ENCODE measurements at places on chromosomes 1 and 21. TPM values are rescaled to one million over a fixed set of nuclear protein-coding genes. Genes with fewer than 3 reads are reported as not detected.

DNA sequence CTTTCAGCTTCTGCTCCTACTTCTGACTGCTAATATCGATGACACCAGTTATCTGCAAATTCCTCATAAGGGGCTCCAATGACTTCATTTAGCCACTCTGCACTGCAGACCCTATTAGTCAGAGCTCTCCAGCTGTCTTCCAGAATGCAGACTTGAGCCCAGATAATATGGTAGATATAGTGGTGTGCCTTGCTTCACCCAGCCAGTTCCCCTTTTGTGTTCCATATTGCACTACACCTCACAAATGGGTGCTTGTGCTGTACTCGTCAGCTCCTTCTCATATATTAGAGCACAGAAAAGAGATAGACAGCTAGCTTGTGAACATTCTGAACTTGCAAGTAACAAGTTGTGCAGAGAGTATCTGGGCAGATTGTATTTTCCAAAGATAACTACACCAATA, 23.7 kb upstream of the COG2 start:
- H3K4me1 ChIP-seq = no peaks in the 10 kb centered on the region
- no peak overlapping the region for H3K27ac ChIP-seq
- peaks cover 10% of the 10 kb centered on the region for H3K27me3 ChIP-seq
- no peak for DNase-seq
- no peaks in the 10 kb centered on the region for H3K36me3 ChIP-seq

- no peak overlapping the region for H3K27ac ChIP-seq
- H3K4me1 ChIP-seq = peaks cover 9% of the 10 kb centered on the region
- no peaks in the 10 kb centered on the region for H3K27me3 ChIP-seq
- DNase-seq = no peak
- H3K4me3 ChIP-seq = no peak overlapping the region
Observed at GRCh38 chr1:9119745-9120144, 9.2 kb downstream of the GPR157 start.

DNA sequence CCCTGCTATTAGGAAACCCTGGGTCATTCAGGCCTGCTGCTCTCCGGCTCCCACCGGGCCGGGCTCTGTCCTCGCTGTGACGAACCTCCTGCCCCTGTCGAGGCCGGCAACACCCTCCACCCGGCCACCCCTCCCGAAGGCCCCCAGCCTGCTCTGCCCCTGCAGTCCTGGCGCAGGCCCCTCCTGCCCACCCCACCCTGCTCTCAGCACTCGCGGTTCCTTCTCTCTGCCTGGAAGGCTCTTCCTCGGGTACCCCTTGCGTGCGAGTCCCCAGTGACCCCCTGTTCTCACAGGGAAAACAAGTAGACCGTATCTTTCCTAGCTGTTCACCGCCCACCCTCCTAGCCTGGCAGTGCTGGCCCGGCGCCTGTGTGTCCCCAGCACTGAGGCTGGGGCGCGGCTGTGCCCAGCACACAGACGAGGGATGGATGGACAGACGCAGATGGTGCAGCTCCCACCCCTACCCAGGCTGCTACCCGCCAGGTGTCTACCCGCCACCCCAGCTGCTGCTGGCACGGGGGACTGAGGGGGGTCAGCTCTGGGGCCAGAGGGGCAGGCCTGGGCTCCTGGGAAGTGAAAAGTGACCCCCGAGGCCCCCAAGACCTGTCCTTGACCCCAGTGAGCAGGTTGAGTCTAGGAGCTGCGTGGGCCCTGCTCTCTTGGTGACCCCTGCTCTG, 3.1 kb upstream of the VWA1 start:
- peak overlapping the region; percentile 99 for H3K27ac ChIP-seq
- peak overlapping the region; percentile 76 for H3K4me3 ChIP-seq
- DNase-seq = no peak
- no peaks in the 10 kb centered on the region for H3K27me3 ChIP-seq
- H3K4me1 ChIP-seq = peaks cover 66% of the 10 kb centered on the region
- no peaks in the 10 kb centered on the region for H3K36me3 ChIP-seq

GRCh38 chr1:248786156-248786555, 30.6 kb upstream of the LYPD8 start:
- no peak for DNase-seq
- H3K27me3 ChIP-seq = no peaks in the 10 kb centered on the region
- H3K36me3 ChIP-seq = no peaks in the 10 kb centered on the region
- H3K4me3 ChIP-seq = no peak overlapping the region
- no peaks in the 10 kb centered on the region for H3K4me1 ChIP-seq
- no peak overlapping the region for H3K27ac ChIP-seq

DNA sequence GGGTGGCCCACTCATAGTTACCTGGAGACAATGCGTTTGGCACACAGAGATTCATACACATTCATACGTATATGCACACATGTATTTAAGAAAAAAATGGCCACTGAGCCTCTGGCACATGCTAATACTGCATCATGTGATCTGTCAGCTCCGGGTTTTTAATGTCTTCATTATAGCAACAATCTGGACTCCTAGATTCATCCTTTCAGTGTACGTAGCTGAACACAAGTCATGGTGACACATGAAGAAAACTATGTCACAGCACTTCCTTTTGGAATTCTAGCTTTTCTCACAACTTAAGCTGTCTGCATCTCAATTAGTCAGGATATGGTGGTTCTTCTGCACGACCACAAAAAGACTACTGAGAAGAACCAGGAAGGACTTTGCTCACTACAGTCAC, 24.7 kb downstream of the HSF2BP start:
- H3K27me3 ChIP-seq = no peaks in the 10 kb centered on the region
- no peaks in the 10 kb centered on the region for H3K4me1 ChIP-seq
- no peak overlapping the region for H3K4me3 ChIP-seq
- no peak overlapping the region for H3K27ac ChIP-seq
- DNase-seq = no peak
- no peaks in the 10 kb centered on the region for H3K36me3 ChIP-seq

GRCh38 chr1:57019236-57019839, 53.5 kb upstream of the C8B start:
- H3K27me3 ChIP-seq = no peaks in the 10 kb centered on the region
- DNase-seq = no peak
- H3K36me3 ChIP-seq = no peaks in the 10 kb centered on the region
- no peaks in the 10 kb centered on the region for H3K4me1 ChIP-seq

DNA sequence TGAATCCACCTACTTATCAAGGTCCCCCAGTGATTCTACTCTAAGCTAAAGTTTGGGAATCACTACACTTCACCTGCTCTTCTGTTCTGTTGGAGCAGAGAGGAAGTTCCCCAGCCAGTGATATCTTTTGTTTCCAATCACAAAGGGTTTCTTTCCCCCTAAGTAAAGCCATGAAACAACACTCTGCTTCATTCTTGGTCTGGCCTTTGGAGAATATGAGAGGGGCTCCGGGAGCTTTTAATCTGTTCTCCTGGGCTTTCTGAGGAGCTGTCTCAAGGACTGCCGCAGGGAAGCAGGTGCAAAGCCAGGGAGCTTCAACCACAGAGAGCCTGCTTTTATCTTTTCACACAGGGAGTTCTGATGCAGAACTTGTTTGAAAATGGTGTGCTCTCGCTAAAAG, 10.1 kb upstream of the SLAMF9 start:
- no peak overlapping the region for H3K27ac ChIP-seq
- H3K4me3 ChIP-seq = no peak overlapping the region
- no peaks in the 10 kb centered on the region for H3K4me1 ChIP-seq
- DNase-seq = no peak

DNA sequence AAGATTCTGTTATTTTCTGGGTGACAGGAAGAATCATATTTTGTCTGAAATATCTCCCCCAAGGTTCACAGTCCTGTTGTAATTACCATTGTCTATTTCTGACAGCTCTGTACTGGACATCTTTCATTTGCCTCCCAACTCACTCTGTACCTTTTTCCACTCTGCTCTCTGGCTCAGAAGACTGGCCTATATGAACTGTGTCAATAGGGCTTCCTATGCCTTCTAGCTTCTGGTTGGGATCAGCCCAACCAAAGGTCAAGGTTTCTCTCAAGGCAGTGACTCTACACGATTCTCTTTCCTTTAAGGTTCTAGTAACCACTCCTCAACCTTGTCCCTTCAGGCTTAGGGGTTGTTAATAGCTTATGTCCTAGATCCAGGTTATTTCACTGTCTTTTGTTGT, 17.5 kb downstream of the KLHL12 start:
- no peak overlapping the region for H3K4me3 ChIP-seq
- H3K4me1 ChIP-seq = no peaks in the 10 kb centered on the region
- peaks cover 33% of the 10 kb centered on the region for H3K36me3 ChIP-seq
- no peak overlapping the region for H3K27ac ChIP-seq

GRCh38 chr1:171850651-171851350, 9.5 kb downstream of the DNM3 start:
- H3K36me3 ChIP-seq = no peaks in the 10 kb centered on the region
- DNase-seq = no peak
- no peaks in the 10 kb centered on the region for H3K27me3 ChIP-seq
- no peak overlapping the region for H3K27ac ChIP-seq
- no peaks in the 10 kb centered on the region for H3K4me1 ChIP-seq

DNA sequence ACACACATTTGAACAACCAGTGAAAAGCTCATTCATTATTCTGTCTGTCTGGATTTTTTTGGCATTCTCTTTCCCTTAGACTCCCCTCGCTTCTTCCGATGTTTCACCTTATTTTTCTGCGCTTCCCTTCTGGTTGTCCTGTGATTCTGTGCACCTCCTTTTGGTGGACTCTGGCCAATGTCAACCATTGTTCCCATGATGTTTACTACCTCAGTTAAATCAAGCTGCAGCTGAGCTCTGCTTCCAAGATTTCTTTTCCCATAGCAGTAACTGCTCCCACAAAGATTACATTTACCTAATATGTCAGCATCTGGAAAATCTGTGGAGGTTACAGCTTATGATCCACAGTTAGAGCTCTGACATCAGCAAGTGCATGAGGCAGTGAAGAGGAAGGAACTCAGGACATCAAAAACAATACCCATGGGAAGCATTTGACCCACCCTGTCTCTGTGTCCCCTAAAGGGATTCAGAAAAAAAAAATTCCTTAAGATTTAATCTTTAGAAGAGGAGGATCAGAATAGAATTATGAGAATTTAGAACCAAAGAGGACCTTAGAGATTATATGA, 69.9 kb upstream of the ADAMTS5 start:
- no peaks in the 10 kb centered on the region for H3K36me3 ChIP-seq
- H3K27me3 ChIP-seq = no peaks in the 10 kb centered on the region
- no peak overlapping the region for H3K4me3 ChIP-seq
- H3K4me1 ChIP-seq = no peaks in the 10 kb centered on the region
- H3K27ac ChIP-seq = no peak overlapping the region
- no peak for DNase-seq

DNA sequence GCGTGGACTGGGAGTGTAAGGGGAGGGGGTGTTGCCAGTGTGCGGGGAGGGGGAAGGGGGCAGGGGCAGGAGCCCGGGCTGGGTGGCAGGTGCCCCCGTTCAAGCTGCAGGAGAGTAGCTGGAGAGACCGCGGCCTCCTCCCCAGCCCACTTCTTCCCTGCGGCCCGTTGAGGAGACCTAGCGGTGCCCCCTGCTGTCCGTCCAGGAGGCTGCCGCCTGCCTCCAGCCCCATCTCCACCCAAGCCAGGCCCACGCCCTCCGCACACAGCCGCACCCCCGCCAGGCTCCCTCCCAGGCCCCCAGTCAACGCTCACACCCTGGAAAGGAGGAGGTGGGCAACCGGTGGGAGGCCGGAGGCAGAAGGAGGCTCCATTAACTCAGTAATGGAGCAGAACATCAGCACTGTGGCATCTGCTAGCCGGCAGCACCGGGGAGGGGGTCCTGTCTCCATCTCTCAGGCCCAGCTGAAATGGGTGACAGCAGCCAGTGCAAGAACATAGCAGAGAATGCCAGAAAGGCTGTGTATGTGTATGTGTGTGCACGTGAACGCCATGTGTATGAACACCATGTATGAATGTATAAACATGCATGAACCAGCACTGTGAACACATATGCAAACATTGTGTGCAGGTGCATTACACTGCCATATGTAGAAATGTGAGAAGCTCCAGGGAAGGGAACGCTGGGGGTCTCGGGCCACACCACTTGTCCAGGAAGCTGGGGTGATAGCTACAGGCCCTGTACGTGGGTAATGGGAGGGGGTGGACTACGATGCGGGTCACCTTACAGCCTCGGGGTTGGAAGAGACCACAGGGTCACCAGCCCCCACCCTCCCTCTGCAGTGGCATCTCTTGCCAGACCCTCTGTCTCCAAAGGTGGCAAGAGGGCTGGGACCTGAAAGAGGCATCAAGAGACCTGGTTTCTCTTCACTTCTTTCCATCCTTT, 84.6 kb downstream of the SYT2 start:
- no peaks in the 10 kb centered on the region for H3K4me1 ChIP-seq
- no peaks in the 10 kb centered on the region for H3K27me3 ChIP-seq
- no peaks in the 10 kb centered on the region for H3K36me3 ChIP-seq
- no peak overlapping the region for H3K4me3 ChIP-seq

GRCh38 chr21:36535618-36536241, 55.8 kb upstream of the CLDN14 start:
- DNase-seq = no peak
- H3K27ac ChIP-seq = no peak overlapping the region
- no peaks in the 10 kb centered on the region for H3K4me1 ChIP-seq
- no peak overlapping the region for H3K4me3 ChIP-seq
- no peaks in the 10 kb centered on the region for H3K36me3 ChIP-seq

DNA sequence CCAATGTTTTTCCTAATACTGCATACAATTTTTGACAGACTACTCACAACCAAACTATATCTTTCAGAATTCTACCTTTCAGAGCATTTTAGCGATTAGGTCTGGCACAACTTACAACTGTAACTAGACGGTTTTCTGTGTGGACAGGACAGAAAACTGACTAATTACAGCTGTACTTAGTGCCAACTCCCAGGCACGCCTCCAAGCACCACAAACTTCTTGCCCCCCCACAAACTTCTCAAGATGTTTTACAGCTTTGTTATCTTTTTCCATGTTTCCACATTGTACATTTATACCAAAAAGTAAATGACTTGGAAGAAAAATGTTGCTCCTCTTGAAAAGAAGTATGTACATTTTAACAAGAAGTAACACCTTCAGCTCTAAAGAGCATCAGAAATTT, 13.8 kb downstream of the LYST start:
- no peaks in the 10 kb centered on the region for H3K27me3 ChIP-seq
- no peak overlapping the region for H3K4me3 ChIP-seq
- peaks cover 29% of the 10 kb centered on the region for H3K4me1 ChIP-seq
- peak overlapping the region; percentile 57 for H3K27ac ChIP-seq
- DNase-seq = no peak
- H3K36me3 ChIP-seq = no peaks in the 10 kb centered on the region

The FCRL1 gene
- not detected for total RNA-seq

The LCK gene
- 0.57 TPM for total RNA-seq

The EDARADD gene
- 35.4 TPM for total RNA-seq

The TMEM200B gene
- total RNA-seq = 2.1 TPM

The PTPN22 gene
- not detected for total RNA-seq
